ENCODE measurements at places on chromosomes 2 and 18.

DNA sequence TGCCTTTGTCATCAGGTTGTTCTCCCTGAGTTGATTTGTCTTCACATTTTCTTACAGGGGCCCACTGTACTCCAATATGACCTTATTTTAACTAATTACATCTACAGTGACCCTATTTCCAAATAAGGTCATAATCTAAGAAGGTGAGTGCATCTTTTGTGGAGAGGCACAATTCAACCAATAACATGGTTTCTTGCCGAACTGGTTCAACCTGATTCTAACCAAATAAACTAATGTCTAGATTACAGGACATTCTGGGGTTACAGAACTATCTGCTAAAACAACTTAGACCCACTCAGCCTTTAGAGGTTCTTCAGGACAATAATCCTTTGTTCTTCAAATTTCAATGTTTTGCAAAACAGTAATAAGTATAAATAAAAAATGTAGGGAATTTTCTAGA, 496.5 kb upstream of the SOX11 start:
- DNase-seq = no peak

- DNase-seq = no peak
Observed at GRCh38 chr18:64091526-64091925, 57.4 kb downstream of the LINC00305 start.

GRCh38 chr2:217858519-217859491, 144.0 kb downstream of the TNS1 start:
- DNase-seq = no peak

DNA sequence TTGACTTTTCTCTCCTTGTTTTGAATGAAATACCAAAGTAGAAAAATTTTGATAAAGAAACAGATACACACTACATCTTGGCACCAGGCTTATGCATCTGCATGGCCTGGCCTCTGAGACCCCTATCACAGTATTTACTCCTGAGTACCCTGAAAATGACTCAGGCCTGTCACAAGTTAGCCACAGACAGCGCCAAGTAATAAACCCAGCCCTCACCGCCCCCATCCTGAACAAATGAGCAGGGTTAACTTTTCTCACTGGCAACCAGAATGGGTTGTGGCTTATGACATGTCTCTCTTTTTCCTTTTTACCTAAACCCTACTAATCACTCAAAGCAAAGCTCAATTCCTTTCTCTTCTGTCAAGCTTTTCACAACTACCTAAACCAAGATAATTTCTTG, 35.3 kb downstream of the SPRED2 start:
- DNase-seq = no peak

GRCh38 chr18:78362198-78362597, 617.4 kb upstream of the SALL3 start:
- DNase-seq = no peak

GRCh38 chr18:23994361-23994902, 20.1 kb upstream of the TTC39C start:
- DNase-seq = no peak

- no peak for DNase-seq
Observed at GRCh38 chr18:459814-460593, 40.5 kb downstream of the COLEC12 start.

- no peak for DNase-seq
Observed at GRCh38 chr2:160696087-160696452, 202.5 kb upstream of the RBMS1 start.

DNA sequence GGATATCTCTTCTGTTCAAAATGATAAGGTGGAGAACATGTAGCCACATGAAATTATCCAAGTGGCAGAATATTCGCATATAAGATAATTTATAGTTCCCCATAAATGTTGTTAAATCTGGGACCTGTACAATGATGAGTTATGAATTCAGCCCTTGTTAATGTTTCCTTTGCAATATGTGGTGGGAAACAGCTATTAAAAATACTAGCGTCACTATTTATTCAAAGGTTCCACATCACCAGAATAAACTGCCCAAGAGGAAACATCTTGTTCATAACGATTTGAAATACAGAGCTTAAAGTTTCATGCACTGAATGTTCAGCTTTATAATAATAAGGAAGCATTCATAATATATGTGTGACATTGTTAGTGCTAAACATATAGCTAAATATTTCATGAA, 223.9 kb upstream of the TCF4 start:
- DNase-seq = no peak

- no peak for DNase-seq
Observed at GRCh38 chr2:19806591-19806990, 95.2 kb downstream of the TTC32 start.

- no peak for DNase-seq
Observed at GRCh38 chr18:34458410-34458977, 233.8 kb upstream of the NOL4 start.

- no peak for DNase-seq
Observed at GRCh38 chr18:2883076-2883735, 36.4 kb downstream of the EMILIN2 start.

- DNase-seq = no peak
Observed at GRCh38 chr2:174781996-174782395, 17.7 kb upstream of the CHRNA1 start.

DNA sequence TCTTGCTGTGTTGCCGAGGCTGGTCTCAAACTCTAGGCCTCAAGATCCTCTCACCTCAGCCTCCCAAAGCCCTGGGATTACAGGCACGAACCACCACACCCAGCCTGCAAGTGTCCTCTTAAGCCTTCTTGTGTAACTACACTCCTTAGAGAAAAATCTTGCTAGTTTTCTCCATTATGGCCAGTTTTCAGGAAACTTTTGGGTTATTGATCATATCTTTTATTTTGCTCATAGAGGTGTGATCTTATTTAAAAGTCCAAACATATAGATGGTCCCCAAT, 2.4 kb downstream of the SOCS6 start:
- DNase-seq = no peak

DNA sequence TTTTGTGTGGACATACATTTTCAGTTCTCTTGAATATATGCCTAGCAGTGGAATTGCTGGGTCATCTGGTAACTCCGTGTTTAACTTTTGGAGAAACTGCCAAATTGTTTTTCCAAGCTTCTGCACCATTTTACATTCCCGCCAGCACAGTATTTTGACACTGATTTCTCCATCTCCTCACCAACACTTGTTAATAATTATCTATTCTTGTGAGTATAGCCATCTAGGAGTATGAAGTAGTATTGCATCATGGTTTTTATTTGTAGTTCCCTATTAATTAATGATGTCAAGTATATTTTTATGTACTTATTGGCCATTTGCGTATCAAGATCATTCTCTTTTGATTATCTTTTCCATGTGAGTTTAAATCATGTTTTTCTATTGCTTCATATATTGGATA, 17.9 kb upstream of the AOX1 start:
- no peak for DNase-seq

DNA sequence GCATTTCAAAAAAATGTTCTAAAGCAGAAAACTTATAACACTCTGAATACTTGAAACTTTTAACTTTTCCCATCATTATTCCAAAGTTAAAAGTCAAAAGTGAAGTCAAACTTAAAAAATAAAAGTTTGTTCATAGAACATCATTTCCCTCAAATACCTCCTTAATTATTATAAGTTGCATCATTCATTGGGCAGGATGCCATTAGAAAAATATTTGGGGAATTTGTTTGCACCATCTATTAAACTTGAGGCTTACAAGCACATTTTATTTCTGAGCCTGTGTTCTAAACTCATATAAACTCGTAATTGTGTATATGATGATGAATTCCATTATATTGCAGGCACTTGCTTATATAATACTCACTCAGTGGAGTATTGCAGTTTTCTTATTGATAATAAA, 588.0 kb upstream of the NRXN1 start:
- DNase-seq = no peak

GRCh38 chr18:8299054-8299980, 309.9 kb upstream of the RAB12 start:
- DNase-seq = peak; percentile 93

DNA sequence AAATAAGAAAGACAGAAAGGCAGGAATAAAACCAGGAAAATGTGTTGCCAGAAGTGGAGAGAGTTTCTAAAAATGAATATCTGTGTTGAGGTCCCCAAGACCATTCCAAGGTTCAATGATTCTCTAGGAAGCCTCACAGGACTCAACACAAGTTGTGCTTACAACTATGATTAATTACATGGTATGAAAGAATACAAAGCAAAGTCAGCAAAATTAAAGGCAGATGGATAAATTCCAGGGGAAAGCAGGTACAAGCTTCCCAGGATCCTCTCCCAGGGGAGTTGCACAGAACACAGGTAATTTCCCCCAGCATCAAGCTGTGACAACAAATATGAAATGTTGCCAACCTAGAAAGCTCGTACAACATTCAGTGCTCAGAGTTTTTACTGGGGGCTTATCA, 154.4 kb upstream of the HNMT start:
- DNase-seq = no peak

DNA sequence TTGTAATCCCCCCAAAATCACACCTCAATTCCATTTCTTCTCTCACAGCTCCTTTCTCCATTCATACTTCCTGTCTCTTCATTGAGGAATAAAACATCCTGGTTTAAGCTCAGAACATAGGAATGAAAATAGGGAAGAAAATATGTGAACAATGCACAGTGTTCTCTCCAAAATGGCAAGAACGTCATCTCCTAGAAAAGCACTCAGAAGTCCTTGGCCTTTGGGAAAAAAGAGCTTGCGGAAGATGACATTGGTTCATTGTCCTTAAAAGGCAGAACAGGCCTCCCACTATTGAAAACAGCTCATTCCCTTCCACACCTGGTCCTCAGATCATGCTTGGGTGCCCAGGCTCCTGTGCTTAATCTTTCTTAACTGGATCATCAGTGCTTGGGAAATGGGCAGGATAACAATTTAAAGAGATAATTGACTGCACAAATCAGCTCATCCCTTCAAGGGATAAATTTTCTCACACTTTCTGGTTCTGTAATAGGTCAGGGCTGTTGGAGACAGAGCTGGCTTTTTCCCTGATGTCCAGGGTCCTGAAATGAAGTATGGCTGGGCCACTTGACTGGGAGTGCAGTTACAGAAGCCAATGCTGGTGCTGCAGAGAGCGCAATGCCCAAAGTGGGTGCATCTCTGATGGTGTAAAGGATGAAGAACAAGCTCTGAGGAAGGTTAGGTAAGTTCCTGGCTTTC, 69.2 kb downstream of the MARCHF4 start:
- DNase-seq = no peak

DNA sequence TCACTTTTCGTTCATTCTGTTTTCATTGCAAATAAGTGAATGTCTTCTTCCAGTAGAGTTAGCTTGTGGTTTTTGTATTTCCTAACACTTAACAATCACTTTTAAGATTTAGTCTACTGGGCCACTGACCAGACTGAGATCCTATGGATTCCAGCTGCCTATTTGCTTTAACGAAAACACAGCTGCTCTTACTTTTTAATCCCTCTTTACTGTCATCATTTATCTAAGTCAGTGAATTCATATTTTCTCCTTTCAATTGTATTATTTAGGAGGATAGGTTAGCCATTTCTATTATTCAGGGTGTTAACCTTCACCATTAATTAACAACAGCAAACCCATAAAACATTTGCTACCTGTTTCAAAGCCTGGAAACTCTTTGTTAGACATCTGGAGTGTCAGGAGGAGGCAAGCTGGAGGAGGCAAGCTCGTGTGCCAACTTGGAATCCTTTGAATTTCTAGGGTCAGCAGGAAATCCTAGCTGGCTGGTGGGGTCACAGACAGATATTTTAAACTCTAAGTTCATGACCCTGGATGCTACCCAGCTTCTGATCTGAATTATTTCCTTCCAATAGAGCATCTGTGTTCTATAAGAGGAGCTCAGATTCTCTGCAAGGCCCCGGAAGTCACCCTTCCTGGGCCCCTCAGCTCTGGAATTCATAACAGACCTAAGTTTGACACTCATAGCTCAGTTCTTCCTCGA, 385.3 kb downstream of the RBM43 start:
- no peak for DNase-seq

- no peak for DNase-seq
Observed at GRCh38 chr2:95306336-95306895, 9.3 kb downstream of the KCNIP3 start.

GRCh38 chr2:222423632-222424275, 589 bp upstream of the SGPP2 start:
- no peak for DNase-seq

DNA sequence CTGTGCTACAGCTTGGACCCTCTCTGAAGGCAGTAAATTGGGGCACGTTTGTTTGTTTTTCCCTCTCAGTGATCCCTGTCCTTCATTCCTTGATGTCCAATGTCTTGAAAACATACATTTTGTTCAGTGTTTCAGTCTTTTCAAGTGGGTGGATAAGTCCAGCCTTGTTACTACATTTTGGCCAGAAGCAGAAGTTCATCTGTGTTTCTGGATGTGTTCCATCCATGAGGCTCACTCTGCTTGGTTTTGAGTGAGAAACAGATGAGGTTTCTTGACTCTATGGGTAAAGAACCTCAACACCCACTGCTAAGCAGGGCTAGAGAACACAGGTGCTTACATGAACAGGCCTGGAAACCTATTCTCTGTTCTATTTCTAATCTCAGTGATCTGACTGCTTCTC, 74.5 kb upstream of the RFX8 start:
- no peak for DNase-seq

DNA sequence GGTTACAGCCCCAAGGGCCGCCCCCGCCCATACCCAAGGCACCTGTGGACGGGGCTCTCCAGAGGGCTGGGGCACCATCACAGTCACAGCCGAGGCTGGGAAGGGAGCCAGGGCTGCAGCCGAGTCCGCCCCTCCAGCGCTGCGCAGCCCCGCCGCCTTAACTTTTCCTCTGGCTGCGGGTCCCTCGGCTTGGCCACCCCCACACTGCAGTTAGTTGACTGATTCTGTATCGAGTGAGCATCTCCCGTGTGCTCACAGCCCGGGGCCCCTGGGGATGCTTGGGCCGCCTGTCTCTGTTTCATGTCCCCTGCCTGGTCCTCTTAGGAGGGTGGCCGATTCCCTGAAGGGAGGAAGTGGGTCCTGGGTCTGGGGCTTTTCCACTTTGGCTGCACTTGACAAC, 33.7 kb downstream of the EMILIN2 start:
- no peak for DNase-seq

DNA sequence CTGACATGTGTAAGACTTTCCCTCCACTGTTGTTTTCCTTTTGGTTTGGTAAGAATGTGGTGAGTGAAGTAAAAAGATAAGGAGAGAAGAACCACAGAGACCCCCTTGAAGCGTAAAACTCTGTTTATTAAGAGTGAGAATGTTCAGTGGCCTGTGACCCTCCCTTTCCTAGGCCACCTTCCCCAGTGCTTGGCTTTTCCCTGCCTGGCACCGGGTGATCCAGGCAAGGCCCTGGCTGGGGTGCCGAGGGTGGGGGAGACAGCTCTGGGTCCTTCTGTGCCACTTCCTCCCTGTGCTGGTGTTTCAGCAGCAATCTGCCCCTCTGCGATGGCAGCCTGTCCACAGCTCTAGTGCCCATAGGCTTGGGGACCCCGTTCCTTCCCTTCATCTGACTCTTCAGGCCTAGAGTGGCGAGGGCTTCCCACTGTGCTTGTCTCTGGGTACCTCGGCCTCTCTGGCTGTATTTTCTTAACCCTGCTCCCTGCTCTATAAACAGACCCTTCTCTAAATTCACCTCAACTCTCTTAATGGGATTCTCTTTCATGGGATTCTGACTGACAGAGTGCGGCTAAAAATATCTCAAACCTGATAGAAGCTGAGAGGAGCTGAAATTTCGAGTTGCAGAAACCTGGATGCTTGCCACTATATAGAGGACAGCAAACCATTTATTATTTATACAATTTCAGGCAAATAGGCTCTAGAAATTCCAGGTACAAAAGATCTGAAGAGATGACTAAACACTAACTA, 461.0 kb downstream of the DLGAP1 start:
- no peak for DNase-seq

GRCh38 chr2:9686061-9686460, 55.3 kb upstream of the YWHAQ start:
- DNase-seq = no peak

GRCh38 chr18:73646772-73647171, 500.9 kb downstream of the FBXO15 start:
- no peak for DNase-seq

All from LNCaP clone FGC (cell line).